Nephron progenitor cell (in vitro differentiated cells): ENCODE measurements at places on chromosomes 3 and 15.

- no peaks in the 10 kb centered on the region for H3K36me3 ChIP-seq
- DNase-seq = no peak
- H3K4me3 ChIP-seq = no peak overlapping the region
- H3K27ac ChIP-seq = no peak overlapping the region
Measured at GRCh38 chr3:52893723-52894122, 3.6 kb downstream of the STIMATE start.

GRCh38 chr15:82040862-82041261, 5.0 kb downstream of the MEX3B start:
- peak; percentile 39 for DNase-seq
- H3K36me3 ChIP-seq = peaks cover 37% of the 10 kb centered on the region
- peaks cover 42% of the 10 kb centered on the region for H3K4me1 ChIP-seq
- no peak overlapping the region for H3K27ac ChIP-seq

DNA sequence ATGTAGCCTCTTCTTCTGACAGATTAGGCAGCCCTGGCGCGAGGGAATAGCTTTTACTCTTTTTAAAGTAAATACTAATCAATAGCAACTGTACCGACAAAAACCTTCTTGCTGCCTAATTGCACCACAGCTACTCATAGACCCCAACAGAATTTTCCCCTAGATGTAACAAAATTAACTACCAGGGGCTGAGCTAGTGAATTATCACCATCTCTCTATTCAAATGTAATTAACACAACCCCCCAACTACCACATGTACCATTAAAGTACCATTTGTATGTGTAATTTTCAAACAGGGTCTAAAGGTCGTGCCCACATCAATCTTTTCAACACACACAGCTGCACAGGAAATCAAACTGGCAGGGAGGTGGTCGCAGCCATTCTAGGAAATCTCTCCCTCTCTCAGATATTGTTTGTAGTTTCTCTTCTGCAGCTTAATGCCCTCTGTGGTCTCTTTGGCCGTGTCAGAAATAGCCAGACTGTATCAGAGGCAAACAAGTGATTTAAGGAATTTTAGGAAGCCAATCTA, 322.9 kb downstream of the RORA start:
- no peaks in the 10 kb centered on the region for H3K36me3 ChIP-seq
- peaks cover 7% of the 10 kb centered on the region for H3K27me3 ChIP-seq
- no peak for DNase-seq
- peaks cover 36% of the 10 kb centered on the region for H3K4me1 ChIP-seq
- H3K27ac ChIP-seq = no peak overlapping the region
- H3K4me3 ChIP-seq = no peak overlapping the region

- H3K4me3 ChIP-seq = no peak overlapping the region
- H3K36me3 ChIP-seq = peaks cover 62% of the 10 kb centered on the region
- peak overlapping the region; percentile 93 for H3K27ac ChIP-seq
- DNase-seq = no peak
- H3K4me1 ChIP-seq = peaks cover 63% of the 10 kb centered on the region
Measured at GRCh38 chr3:11563865-11564185, 79.9 kb downstream of the VGLL4 start.

- no peaks in the 10 kb centered on the region for H3K36me3 ChIP-seq
- H3K27ac ChIP-seq = no peak overlapping the region
- H3K4me1 ChIP-seq = peaks cover 6% of the 10 kb centered on the region
- no peak for DNase-seq
Measured at GRCh38 chr15:76010613-76011012, 1.6 kb downstream of the NRG4 start.

DNA sequence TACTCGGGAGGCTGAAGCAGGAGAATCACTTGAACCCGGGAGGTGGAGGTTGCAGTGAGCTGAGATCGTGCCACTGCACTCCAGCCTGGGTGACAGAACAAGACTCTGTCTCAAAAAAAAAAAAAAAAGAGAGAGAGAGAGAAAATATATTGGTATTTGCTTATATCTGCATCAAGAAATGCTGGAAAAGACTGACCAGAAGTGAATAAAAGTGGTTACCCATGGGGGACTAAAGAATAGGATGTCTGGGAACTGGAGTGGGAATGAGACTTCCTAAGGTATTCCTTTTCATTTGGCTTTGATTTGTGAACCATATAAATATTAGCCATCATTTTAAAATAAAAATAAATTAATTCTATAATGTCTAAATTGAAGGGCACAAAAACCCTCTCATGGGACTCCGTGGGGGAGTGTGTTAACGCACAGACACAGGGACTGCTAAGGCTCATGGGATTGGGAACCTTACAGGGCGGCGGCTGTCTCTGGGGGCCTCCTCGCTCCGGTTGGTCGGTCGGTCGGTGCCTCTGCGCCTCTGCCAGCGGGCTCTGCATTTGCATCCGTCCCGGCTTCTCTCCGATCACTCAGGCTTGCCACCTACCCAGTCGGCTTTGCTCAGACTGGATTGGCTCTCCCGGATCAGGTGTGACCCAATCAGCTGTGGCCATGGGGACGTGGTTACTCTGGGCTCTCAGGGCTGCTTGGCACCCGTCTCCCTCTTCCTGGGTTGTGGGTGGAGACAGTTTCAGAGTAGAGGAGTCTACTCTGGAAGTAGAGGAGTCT, 12.7 kb upstream of the TSPAN3 start:
- no peaks in the 10 kb centered on the region for H3K36me3 ChIP-seq
- peak; percentile 65 for DNase-seq
- H3K27me3 ChIP-seq = peaks cover 3% of the 10 kb centered on the region
- peak overlapping the region; percentile 40 for H3K27ac ChIP-seq
- peaks cover 46% of the 10 kb centered on the region for H3K4me1 ChIP-seq
- H3K4me3 ChIP-seq = peak overlapping the region; percentile 47
